ENCODE measurements at places on chromosomes 6 and 20.

DNA sequence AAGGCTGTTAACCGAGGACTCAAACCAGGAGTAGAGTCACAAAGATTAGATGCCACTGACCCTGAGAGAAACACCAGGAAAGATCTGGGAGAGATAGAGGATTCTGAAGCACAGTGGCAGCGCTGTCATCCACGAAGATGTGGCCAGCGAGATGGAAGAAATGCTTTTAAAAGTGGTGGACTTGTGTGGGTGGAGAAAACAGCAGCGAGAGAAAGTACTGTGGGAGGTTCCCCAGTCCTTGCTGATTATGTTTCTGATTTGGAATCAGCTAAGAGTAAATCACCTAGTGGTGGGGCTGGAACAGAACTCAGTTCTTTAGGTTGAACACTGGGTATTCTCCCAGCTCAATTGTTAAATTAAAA lies 435 bp upstream of the ZNF322 start:
- no peak for DNase-seq

DNA sequence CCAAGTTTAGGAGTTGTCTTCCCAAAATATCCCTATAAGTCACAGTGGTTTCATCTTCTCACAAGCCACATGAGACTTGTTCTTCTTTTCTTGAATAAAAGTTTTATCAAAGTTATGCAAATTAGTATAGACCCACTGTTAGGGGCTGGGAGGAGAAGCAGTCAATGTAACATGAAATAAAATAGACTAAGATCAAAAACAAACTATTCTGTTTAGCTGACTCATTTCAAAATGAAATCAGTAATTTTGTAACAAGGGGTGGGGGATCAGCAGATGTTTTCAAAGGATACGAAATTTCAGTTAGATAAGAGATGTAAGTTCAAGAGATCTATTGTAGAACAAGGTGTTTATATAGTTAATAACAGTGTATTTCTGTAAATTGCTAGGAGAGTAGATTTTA lies 339.6 kb upstream of the PRDM1 start:
- DNase-seq: no peak

- DNase-seq: no peak
Measured at GRCh38 chr6:158253248-158253647, 59.0 kb upstream of the TULP4 start.

GRCh38 chr6:150880336-150880735 lies 14.8 kb downstream of the MTHFD1L start:
- no peak for DNase-seq

DNA sequence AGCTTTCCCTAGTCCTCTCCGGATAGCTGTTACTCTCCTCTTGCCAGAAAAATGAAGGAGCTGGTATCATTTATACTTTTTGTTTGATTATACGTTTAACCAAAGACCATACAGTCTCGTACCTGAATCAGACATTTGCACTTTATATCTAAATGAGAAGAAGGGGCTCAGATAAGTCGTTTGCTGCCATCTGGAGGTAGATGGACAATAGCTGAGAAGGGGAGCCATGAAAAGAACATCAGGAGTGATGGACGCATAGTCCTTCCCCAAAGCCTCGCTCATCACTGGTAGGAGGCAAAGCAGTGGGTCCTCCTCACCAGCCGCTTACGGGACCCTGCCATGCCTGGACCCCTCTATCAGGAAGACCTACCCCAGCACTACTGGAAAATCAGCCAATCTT lies 45.4 kb downstream of the RPF2 start:
- DNase-seq: no peak

Data from HuH-7.5 (cell line).